Activated naive CD8-positive, alpha-beta T cell treated with anti-CD3 and anti-CD28 coated beads for 36 hours (primary cell): ENCODE measurements at places on chromosomes 2 and 18. TPM values are rescaled to one million over a fixed set of nuclear protein-coding genes. Genes with fewer than 3 reads are reported as not detected.

Gene GAL3ST2
- not detected for total RNA-seq

Gene CYP26B1
- not detected for total RNA-seq

Gene MROH2A
- not detected for total RNA-seq

Gene KANSL1L
- 3.7 TPM for total RNA-seq

Gene DLGAP1
- not detected for total RNA-seq

Gene LCT
- total RNA-seq: 0.31 TPM

Gene TBR1
- not detected for total RNA-seq

Gene TTN
- total RNA-seq: 2.2 TPM

GRCh38 chr2:31033032-31033431 is 105.2 kb downstream of the GALNT14 start:
- H3K36me3 ChIP-seq: no peaks in the 10 kb centered on the region
- no peak overlapping the region for H3K27ac ChIP-seq
- H3K27me3 ChIP-seq: no peaks in the 10 kb centered on the region

GRCh38 chr2:225502971-225503370 is 103.5 kb downstream of the NYAP2 start:
- no peak for DNase-seq
- H3K27me3 ChIP-seq: peaks cover 17% of the 10 kb centered on the region
- no peak overlapping the region for H3K27ac ChIP-seq
- H3K4me3 ChIP-seq: no peak overlapping the region

DNA sequence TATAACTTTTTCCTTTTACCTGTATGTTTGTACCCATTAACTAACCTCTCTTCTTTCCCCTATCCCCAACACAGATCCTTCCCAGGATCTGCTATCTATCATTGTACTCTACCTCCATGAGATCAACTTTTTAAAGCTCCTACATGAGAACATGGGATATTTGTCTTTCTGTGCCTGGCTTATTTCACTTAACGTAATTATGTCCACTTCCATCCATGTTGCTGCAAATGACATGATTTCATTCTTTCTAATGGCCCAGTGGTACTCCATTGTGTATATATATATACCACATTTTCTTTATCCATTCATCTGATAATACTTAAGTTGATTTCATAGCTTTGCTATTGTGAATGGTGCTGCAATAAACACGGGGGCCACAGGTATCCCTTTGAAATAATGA is 135.9 kb upstream of the THUMPD2 start:
- no peak for DNase-seq
- no peak overlapping the region for H3K27ac ChIP-seq
- peaks cover 11% of the 10 kb centered on the region for H3K27me3 ChIP-seq

GRCh38 chr2:66428986-66429612 is 5.8 kb upstream of the MEIS1 start:
- no peak overlapping the region for H3K27ac ChIP-seq
- H3K4me3 ChIP-seq: no peak overlapping the region
- no peak for DNase-seq
- H3K36me3 ChIP-seq: no peaks in the 10 kb centered on the region
- H3K27me3 ChIP-seq: peaks cover 93% of the 10 kb centered on the region

- no peak for DNase-seq
- H3K4me1 ChIP-seq: no peaks in the 10 kb centered on the region
- no peaks in the 10 kb centered on the region for H3K36me3 ChIP-seq
- H3K4me3 ChIP-seq: no peak overlapping the region
- peaks cover 4% of the 10 kb centered on the region for H3K27me3 ChIP-seq
These were observed 48.7 kb upstream of the ZNF385B start for GRCh38 chr2:179909845-179910734.

DNA sequence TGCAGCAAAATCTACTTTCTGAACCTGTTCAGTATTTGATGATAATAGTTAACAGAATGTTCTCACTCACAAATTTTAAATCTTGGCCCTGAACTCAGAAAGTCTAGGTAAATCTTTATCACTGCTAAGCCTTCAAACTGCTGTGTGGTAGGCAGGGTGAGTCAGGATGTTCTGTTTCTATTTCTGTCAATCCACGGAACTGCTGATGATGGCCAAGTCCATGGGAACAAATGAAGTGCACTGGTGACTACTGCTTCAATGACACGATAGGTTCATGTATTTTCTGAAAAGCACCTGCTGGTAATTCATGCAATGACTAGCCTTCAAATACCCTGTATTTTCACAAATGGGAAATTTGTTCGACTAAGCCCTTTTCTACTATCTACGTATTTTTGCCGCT is 14.2 kb downstream of the NIFK start:
- no peaks in the 10 kb centered on the region for H3K27me3 ChIP-seq
- peak overlapping the region; percentile 34 for H3K27ac ChIP-seq
- H3K36me3 ChIP-seq: peaks cover 6% of the 10 kb centered on the region
- H3K4me1 ChIP-seq: peaks cover 19% of the 10 kb centered on the region
- H3K4me3 ChIP-seq: no peak overlapping the region

- H3K36me3 ChIP-seq: peaks cover 9% of the 10 kb centered on the region
- peak overlapping the region; percentile 67 for H3K27ac ChIP-seq
- peaks cover 37% of the 10 kb centered on the region for H3K4me1 ChIP-seq
- H3K4me3 ChIP-seq: peak overlapping the region; percentile 81
- H3K27me3 ChIP-seq: no peaks in the 10 kb centered on the region
- no peak for DNase-seq
These were observed 899 bp upstream of the PSTPIP2 start for GRCh38 chr18:46072959-46073358.

DNA sequence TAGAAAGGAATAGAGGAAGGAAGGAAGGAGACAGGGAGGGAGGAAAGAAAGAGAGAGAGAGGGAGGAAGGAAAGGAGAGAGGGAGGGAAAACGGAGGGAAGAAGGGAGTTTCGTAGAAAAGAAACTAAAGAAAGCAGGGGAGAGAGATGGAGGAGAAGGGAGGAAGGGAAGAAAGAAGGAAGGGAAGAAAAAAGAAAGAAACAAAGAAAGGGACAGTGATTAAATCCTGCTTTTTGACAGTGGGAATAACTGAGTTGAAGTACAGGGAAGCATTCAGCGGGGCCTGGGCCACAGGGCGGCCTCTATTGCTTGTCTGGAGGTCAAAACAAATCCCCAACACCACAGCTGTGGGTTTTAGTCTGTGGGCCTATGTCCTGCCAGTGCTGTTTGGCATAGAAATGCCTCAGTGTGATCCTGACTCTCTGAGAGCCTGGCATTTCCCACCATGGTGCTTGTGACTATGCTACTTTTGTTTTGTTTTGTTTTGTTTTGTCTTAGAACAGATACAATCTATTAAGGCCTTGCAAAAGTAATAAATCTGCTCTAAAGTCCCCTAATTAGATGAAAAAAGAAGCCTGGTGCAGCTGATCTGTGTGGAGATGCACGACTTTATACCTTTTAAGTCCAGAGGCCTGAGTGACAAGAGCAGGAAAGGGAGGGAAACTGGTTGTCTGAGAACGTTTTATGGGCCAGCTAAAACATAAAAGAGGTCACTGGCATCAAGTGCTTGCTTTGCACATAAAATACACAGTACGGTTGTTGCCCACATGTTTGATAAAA is 40.0 kb downstream of the IL1RL2 start:
- no peak overlapping the region for H3K4me3 ChIP-seq
- H3K27ac ChIP-seq: peak overlapping the region; percentile 83
- H3K27me3 ChIP-seq: peaks cover 2% of the 10 kb centered on the region
- H3K4me1 ChIP-seq: peaks cover 42% of the 10 kb centered on the region

GRCh38 chr2:31404827-31405226 is 9.7 kb downstream of the XDH start:
- no peaks in the 10 kb centered on the region for H3K36me3 ChIP-seq
- no peaks in the 10 kb centered on the region for H3K4me1 ChIP-seq
- H3K4me3 ChIP-seq: no peak overlapping the region
- no peak overlapping the region for H3K27ac ChIP-seq

- no peaks in the 10 kb centered on the region for H3K4me1 ChIP-seq
- no peak for DNase-seq
- no peak overlapping the region for H3K4me3 ChIP-seq
- H3K27me3 ChIP-seq: no peaks in the 10 kb centered on the region
- no peak overlapping the region for H3K27ac ChIP-seq
These were observed 88.3 kb upstream of the SALL3 start for GRCh38 chr18:78891185-78891762.

- DNase-seq: no peak
- no peaks in the 10 kb centered on the region for H3K36me3 ChIP-seq
- H3K4me1 ChIP-seq: peaks cover 30% of the 10 kb centered on the region
- H3K27ac ChIP-seq: no peak overlapping the region
- H3K4me3 ChIP-seq: no peak overlapping the region
These were observed 47.1 kb downstream of the PLCL1 start for GRCh38 chr2:197851451-197851850.

- H3K27ac ChIP-seq: no peak overlapping the region
- no peaks in the 10 kb centered on the region for H3K36me3 ChIP-seq
- H3K4me3 ChIP-seq: no peak overlapping the region
- peaks cover 3% of the 10 kb centered on the region for H3K4me1 ChIP-seq
- H3K27me3 ChIP-seq: peaks cover 47% of the 10 kb centered on the region
- no peak for DNase-seq
These were observed 2.3 kb downstream of the ECEL1 start for GRCh38 chr2:232485348-232485756.

- peaks cover 4% of the 10 kb centered on the region for H3K27me3 ChIP-seq
- no peaks in the 10 kb centered on the region for H3K4me1 ChIP-seq
- no peak overlapping the region for H3K27ac ChIP-seq
- H3K36me3 ChIP-seq: no peaks in the 10 kb centered on the region
- no peak overlapping the region for H3K4me3 ChIP-seq
- no peak for DNase-seq
These were observed 15.4 kb downstream of the DSG2 start for GRCh38 chr18:31513189-31513935.

DNA sequence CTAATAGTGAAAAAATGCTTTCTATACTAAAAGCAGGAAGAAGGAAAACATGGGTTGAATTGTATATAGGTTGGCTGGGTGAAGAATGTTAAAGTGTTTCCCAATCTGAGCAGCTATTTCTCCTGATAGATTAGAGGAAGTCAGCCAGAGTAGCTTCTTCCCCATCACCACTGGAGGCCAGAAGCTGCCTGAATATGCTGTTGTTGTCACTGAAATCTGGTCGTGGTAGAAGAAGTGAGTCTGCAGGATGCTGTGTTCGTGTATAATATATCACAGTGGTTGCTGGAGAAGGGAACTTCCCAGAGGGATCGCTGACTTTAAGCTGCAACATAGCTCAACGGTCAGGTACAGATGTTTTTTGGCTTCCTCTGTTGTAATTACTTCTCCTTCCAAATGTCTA is 247.5 kb upstream of the LRATD1 start:
- no peaks in the 10 kb centered on the region for H3K36me3 ChIP-seq
- no peak overlapping the region for H3K4me3 ChIP-seq
- H3K4me1 ChIP-seq: no peaks in the 10 kb centered on the region
- H3K27me3 ChIP-seq: no peaks in the 10 kb centered on the region
- no peak for DNase-seq

DNA sequence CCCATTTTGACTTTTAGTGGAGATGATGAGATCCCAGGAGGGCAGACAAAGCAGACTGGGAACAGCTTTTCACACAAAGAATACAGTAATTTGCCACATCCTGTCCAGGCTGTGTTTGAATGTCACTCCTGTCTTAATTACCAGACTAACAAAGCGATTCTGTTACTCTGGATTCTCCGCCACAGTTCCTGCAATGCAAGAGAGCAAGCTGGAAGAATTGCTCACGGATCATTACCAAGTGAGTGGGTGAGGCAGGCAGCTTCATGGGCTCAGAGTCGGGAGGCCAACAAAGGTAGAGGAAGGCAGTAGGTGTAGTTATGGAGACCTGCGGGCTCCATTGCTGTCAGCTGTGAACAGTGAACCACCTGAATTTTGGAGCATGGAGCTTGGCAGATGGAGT is 250.5 kb upstream of the ATP5MC3 start:
- DNase-seq: no peak
- H3K27ac ChIP-seq: no peak overlapping the region
- H3K4me1 ChIP-seq: no peaks in the 10 kb centered on the region
- no peaks in the 10 kb centered on the region for H3K36me3 ChIP-seq
- H3K27me3 ChIP-seq: no peaks in the 10 kb centered on the region
